GM12891 (cell line): ENCODE measurements at places on chromosomes 1 and 21.

DNA sequence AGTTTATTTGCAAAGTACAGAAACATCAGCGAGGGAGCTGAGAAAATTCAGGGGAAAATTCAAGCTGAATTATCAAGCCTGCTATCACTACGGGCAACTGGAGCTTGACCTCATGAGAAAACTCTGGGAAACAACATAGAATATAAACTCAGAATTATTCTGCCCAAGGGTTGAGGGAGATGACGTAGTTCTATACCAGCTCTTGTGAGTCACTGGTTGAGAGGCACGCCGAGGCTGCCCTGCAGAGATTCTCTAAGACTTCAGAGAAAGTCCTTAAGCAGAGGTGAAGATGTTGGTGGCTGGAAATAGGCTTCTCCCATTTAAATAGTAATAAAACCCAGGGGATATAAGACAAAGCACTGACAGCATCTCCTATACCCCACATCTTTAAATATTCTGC lies 12.3 kb downstream of the SYDE2 start:
- no peak for DNase-seq

- DNase-seq: no peak
These were observed 16.4 kb downstream of the NCMAP start for GRCh38 chr1:24572301-24572700.

DNA sequence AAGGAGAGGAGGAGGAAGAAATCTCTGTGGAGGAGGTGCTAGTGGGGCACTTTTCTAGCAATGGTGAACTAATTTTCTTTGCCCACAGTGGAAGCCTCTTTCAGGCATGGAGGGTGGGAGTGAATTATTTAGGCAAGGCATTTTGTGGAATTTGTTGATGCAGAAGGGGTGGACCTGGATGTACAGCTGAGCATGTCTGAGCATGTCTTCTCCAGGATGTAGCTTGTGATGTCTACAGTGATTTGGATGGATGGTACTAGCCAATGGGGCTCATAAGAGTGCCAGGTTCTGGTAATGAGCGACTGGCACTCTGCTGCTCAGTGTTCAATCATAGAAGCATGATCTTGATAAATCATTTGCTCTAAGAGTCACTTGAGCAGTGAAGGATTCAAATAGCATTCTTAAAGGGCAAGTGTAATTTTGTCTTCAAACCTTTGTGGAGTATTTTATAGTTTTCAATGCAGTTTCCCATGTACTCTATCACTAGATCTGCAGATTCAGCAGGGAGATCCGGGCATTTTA lies 153.9 kb upstream of the LMO4 start:
- no peak for DNase-seq

DNA sequence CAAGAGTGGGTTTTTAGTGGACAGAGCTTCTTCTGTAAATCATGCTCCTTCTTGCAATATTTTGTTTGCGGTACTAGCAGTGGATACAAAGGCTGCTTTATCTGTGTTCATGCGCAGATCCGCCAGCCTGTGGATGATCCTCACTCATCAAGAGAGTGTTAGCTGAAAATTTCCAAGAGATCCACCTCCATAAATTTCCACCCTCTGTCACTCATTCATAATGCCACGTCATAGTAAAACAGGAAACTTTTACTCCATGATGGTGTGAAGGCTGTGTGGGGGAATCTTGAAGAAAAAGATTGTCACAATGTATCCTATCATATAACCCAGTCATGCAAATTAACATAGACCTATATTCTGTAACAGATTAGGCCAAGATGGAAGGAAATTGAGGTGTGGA lies 4.4 kb upstream of the MAPKAPK2 start:
- DNase-seq: no peak

- DNase-seq: no peak
These were observed 33.0 kb upstream of the ID3 start for GRCh38 chr1:23592209-23592892.

- no peak for DNase-seq
These were observed 97.5 kb upstream of the ARHGEF16 start for GRCh38 chr1:3356827-3357460.

- no peak for DNase-seq
These were observed 22.8 kb upstream of the ABCA4 start for GRCh38 chr1:94143809-94144176.

DNA sequence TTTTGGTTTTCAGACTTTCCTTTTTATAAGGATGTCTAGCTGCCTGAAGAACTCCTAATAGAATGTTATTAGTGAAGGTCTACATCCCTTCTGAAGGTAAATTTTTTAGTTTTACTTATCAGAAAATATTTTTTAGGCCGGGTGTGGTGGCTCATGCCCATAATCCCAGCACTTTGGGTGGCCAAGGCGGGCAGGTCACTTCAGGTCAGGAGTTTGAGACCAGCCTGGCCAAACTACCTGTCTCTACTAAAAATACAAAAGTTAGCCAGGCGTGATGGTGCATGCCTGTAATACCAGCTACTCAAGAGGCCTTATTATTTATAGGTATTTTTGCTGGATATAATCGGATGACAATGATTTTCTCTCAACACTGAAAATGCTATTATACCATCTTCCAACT lies 181.9 kb upstream of the KCNK2 start:
- DNase-seq: no peak

GRCh38 chr1:118132000-118132399 lies 53.0 kb downstream of the SPAG17 start:
- no peak for DNase-seq

- DNase-seq: no peak
These were observed 24.2 kb upstream of the ZNF648 start for GRCh38 chr1:182085726-182086125.

DNA sequence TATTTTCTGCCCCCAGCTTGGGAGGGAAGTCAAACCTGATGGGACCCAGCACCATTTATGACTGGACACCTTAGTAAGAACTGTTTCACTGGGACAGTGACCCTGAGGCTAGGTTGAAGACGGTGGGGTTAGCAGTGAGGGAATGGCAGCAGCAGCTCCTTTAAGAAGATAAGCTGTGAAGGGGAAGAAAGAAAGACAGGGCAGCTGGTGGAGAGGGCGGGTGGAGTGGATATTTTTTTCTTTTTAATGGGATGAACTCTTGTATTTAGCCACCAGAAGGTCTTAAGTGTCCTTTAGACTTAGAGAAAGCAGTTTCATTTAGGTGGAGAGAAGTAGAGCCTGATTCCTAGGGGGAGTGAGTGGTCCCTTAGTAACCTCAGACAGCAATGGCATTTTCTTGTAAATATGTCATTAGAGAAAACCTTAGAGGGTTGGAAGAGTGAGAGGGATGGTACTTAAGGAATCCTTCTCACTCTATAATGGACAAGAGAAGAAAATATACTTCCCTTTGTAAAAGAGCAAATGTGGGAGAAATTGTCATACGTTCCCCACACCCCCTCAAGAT lies 187.5 kb downstream of the HHAT start:
- no peak for DNase-seq

GRCh38 chr1:112685913-112686312 lies 11.5 kb downstream of the MOV10 start:
- DNase-seq: no peak

- DNase-seq: no peak
These were observed 4.6 kb upstream of the FOXD3 start for GRCh38 chr1:63317817-63318152.

DNA sequence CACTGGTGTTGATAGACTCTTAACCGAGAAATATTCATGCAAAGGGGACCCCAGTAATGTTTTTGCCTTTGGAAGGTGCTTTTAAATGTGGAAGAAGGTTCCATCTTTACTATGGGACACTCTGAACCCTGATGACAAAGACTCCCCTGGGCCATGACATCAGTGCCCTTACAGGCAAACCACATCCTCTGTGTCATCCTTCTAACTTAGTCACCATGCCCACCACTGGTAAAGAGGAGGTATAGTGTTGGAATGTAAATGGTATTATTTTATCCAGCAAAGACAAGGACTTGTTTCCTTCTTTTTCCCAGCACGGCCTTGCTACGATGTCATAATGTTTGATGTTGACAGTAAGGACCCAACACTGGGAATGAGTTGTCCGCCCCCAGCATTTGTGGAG lies 12.6 kb downstream of the METTL13 start:
- DNase-seq: no peak

DNA sequence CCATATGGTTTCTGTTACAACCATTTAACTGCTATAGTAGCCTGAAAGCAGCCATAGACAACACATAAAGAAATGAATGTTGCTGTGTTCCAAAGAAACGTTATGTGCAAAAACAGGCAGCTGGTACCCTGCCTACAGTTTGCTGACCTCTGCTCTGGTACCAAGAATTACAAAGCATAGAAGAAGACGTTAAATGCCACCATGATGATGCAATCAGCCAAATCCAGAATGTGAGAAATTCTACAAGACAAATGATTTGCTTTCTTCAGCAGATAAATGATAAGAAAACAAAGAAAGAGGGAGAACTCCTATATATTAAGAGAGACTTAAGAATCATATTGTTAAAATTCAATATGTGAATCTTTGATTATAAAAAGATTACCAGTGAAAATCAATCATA lies 97.8 kb upstream of the PDE4B start:
- no peak for DNase-seq

GRCh38 chr1:8352886-8353785 lies 35.2 kb downstream of the SLC45A1 start:
- DNase-seq: no peak

GRCh38 chr1:111802984-111803383 lies 47.3 kb downstream of the DDX20 start:
- DNase-seq: no peak

GRCh38 chr1:234554218-234554697 lies 55.7 kb downstream of the IRF2BP2 start:
- DNase-seq: no peak

GRCh38 chr1:79929356-79929755 lies 922.8 kb upstream of the ADGRL4 start:
- DNase-seq: no peak

DNA sequence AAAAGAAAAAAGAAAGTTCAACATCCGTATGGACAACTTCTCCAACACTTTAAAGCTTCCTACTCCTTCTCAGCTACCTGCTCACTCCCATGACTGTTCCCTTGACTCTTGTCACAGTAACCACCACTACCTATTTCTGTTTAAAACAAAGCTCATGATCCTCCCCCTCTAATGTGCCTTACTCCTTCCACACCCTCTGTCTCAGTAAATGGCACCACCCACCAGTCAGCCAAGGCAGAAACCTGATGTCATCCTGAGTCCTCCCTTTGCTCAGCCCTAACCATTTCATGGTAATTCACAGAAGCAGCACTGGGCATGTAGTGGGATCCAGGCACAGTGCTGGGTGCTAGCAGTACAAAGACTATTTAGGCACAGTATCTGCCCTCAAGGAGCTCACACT lies 63.0 kb upstream of the PPM1J start:
- no peak for DNase-seq
